Activated T-helper 1 cell treated with Interleukin-2 at 50 U/mL for 16 hours (primary cell): ENCODE measurements at places on chromosomes 11 and 22.

- no peak for DNase-seq
These were observed 86.6 kb downstream of the SHANK2 start for GRCh38 chr11:71165771-71166170.

DNA sequence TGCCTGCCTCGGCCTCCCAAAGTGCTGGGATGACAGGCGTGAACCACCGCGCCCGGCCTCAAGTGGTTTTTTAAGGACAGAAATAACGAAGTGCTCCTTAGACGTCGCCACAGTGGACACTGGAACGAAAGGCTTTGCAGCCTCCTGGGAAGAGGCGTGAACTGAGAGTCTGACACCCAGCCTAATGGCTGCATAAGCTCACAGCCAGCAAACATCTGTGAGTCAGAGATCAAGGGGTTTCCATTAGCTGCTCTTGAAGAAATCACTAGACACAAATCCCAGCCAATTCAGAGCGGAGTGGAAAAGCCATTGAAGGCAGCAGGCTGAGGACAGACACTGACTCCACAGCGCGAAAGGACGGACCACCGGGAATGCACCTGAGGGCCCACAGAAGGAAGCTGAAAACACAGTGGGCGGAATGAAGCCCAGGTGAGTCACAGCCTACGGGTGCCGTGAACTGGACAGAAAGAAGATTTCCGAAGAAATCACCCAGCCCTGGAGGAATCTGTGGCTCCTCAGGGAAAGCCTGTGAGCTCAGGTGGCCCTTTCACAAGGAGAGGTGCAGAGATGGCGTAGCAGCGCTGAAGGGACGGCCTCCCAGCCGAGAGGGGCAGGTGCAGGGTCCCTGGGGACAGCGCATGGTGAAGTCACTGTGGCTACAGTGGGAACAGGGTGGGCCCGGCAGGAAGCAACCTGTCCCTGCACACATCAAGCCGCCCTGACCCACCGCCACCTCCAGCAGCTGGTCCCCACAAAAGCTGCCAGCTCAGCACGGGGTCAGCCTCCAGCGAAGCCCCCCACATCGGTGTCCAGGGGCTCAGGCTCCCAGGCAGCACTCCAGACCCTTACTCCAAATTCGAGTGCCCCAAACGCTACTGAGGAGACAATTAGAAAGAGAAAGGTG, 11.6 kb downstream of the LMNTD2 start:
- no peak for DNase-seq

DNA sequence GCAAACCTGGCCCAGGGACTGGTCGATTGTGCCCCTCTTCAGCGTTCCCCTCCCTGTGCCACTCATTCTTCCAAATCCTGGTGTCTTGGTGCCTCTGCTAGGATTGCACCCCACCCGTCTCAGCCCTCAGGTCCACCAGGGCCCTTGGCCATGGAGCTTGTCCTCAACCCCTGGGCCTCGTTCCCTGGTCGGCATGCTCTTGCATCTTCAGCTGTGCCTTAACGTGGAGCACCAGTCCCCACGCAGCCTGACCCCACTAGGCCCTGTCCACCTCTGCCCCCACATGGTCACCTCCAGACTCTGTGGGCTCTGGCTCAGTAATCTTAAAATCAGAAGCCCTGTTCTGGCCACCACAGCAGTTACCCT, 61.1 kb downstream of the OSBP2 start:
- DNase-seq, result no peak

- no peak for DNase-seq
These were observed 635.4 kb downstream of the BRD1 start for GRCh38 chr22:49192180-49192856.
